ENCODE measurements at places on chromosomes 7 and 10.

DNA sequence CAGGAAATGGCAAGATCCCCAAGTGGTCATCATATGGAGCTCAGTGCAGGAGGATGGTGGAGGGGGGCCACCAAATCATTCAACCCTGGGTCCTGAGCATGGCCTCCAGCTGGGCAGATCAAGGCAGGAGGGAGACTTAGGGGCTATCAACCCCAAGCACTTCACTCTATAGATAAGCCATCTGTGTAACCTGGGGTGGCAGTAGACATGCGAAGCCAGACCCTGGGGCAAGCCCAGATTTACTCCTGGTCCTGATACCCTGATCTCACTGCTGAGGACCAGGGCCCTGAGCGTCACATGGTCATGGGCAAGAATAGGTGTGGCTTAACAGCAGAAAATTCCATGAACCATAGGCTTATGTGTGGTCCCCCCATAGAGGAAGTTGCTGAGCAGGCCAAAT lies 173.0 kb upstream of the ADCY1 start:
- no peak for DNase-seq

- DNase-seq: no peak
These were observed 4.2 kb downstream of the LIPF start for GRCh38 chr10:88668465-88668864.

GRCh38 chr10:3534433-3534832 lies 250.6 kb downstream of the KLF6 start:
- no peak for DNase-seq

DNA sequence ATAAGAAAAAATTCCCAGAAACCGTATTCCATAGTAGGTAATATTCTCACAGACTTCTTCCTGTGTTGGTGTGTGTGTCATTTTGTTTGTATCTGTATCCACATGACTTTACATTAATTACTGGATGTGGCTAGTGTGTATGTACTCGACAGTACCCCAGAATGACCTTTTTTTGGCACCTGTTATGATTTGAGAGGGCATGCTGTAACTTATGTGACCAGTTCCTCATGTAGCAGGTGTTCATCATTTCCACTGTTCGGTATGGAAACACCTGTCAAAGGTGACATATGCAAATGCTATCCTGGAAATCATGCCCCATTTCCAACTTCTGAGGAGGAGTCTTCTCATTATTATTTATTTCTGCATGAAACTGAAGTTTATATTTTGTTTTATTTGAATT lies 89.3 kb downstream of the ZMYND11 start:
- no peak for DNase-seq

DNA sequence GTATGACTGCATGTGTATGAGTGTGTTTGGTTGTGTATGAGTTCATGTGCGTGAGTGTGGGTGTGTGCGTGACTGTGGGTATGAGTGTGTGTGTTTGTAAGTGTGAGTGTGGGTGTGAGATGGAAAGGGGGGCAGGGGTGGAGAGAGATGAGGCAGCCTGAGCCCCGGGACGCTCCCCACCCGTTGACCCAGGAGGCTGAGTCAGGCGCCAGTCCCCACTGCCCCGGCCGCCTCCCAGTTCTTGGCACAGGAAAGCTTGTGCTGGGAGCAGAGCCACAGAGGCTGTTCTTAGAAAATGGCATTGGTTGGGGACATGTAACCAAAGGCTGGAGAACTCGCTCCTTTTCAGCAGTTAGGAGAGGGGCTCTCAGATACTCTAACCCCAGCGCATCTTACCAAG lies 27.8 kb upstream of the NUB1 start:
- DNase-seq: no peak

DNA sequence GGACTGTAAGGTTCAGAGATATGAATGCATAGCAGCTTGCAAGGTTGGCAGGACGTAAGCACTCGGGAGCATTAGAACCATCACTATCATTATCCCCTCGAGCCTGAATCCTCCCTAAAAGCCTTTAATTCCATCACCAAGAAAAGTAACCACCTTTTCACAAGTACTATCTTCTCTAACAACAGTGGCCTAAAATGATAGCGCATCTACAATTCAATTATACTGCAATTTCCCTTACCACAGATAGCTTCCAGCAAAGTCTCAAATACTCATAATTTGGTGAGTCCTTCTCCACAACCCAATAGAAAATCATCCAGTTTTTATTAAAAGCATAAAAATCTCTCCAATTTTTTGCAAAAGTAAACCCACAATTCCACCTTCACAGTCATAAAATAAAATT lies 42.0 kb downstream of the COL1A2 start:
- DNase-seq: no peak
